ENCODE measurements at places on chromosomes 3 and 15.

DNA sequence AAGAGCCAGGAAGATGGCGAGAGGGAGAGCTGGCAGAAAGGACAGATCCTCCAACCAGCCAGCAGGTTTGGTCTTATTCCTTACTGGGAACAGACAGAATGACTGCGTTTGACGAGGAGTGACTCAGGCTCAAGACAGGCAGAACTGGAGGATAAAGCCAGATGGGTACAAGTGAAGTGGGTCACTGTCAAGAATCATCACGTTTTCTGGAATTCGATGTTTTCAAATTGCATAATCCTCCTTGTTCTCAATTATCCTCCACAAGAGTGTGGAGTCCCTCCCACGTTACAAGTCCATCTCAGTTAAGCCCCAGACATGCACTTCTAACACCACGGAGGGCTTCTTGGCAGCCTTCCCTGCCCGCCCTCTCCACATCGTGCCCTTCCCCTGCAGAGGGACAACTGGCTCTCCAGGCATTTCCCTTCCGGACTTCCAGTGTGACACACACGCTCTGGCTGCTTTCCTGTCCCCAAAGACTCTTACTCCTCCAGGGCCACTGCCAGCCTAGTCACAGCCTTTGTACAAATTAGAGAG is 183.1 kb downstream of the CHST2 start:
- peak; percentile 80 for DNase-seq

GRCh38 chr3:120853416-120853815 is 54.6 kb upstream of the STXBP5L start:
- no peak for DNase-seq

- no peak for DNase-seq
These were observed 8.9 kb upstream of the HAPLN3 start for GRCh38 chr15:88904257-88904623.

- DNase-seq, result no peak
These were observed 18.1 kb upstream of the POC1A start for GRCh38 chr3:52172262-52172757.

GRCh38 chr3:147472846-147473245 is 63.7 kb downstream of the ZIC1 start:
- no peak for DNase-seq

GRCh38 chr3:143824735-143825385 is 23.4 kb downstream of the SLC9A9 start:
- DNase-seq, result no peak

GRCh38 chr3:129021140-129021551 is 20.0 kb downstream of the EFCC1 start:
- DNase-seq, result no peak

DNA sequence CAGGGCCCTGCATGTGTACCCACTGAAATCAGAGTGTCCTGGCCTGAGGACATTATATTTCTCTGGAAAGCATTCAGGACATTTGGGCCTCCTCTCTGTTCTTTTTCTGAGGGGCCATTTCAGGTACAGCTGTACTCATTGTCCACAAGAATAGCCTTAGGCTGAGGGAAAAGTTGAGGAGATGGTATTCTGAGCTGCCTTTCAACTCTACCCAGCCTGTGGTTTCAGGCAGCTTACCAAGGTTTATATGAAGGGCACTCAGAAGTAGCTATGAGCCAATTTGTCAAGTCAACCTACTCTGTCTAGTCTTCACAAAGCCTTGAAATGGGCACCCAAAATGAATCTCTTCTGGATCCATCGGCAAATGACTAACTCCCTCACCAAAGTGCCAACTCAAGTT is 9.4 kb downstream of the ATP13A4 start:
- DNase-seq, result no peak

GRCh38 chr3:70832089-70832833 is 519.8 kb upstream of the MDFIC2 start:
- DNase-seq, result peak; percentile 75

GRCh38 chr3:27311400-27311799 is 57.8 kb downstream of the NEK10 start:
- peak; percentile 87 for DNase-seq

DNA sequence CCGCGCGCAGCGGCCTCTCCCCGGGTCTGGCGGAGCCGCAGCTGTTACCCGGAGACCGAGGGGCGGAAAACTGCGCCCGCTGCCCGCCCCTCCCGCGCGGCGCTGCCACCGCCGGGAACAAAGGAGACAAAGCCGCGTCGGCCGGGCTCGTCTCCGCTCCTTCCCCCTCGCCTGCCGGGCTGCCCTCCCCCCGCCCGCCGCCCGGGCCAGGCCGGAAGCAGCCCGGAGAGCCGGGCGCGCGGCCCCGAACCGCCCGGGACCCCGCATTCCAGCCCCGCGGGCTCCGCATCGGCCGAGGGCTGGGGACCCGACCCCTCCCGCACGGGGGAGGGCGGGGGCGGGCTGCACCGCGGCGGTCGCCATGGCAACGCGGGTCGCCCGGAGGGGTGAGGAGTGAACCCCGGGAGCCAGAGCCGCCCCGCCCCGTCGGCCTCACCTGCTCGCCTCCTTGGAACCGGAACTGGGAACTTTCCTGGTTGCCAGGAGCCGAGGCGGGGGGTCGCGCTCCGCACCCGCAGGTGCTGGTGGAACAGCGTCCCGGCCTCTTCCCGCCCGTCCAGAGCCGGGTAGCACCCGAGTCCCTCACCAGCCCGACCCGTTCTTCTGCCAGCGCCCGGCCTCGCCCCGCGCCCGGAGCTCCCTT is 448 bp downstream of the PLXNB1 start:
- DNase-seq, result no peak

DNA sequence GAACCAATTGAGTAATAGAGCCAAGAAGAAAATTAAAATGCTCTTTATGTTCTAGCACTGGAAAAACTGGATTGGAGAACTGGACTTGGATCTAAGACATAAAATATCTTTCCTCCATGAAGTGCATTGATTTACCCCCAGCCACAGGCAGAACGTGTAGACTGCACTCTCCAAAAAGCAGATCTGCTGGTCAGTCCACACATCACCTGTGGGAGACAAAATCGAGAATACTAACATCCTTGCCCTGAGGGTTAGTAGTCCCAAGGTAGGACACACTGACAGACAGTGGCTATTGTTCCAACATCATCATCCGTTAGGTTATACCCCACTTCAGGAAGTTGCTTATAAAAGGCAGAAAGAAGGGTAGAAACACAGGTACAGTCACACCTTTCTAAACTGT is 257.1 kb upstream of the STT3B start:
- no peak for DNase-seq

DNA sequence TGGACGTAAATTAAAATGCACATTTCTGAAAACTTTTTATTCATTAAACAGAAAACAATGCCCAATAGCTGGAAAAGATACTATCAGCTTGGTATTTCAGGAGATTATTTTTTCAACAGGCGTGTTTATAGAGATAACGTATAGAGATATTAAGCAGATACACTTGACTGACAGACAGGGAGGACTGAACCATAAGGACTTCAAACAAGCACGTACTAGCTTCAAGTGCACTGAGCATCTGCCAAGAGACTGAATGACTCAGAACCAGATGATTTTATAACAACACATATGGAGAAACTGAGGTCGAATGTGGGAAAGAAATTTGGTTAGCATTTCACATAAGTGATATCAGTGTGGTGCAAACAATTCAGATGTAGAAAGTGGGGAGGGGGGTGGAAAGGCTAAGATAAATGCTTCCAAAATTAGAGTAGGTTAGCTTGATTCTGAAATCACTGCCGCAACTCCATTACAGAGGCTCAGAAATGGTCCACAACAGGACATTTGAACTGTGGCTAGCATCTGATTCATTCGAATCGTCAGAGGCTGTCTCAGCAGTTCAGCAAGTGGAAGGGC is 103.5 kb downstream of the SEMA6D start:
- no peak for DNase-seq

Data from BJ (cell line).